BJ (cell line): ENCODE measurements at places on chromosomes 2 and 18. TPM values are rescaled to one million over a fixed set of nuclear protein-coding genes. Genes with fewer than 3 reads are reported as not detected.
A peak's percentile ranks its signal among the peaks of the same experiment; 100 is the strongest.

Gene MLPH
- 16.1 and 18.5 TPM in 2 replicates for polyA plus RNA-seq

DNA sequence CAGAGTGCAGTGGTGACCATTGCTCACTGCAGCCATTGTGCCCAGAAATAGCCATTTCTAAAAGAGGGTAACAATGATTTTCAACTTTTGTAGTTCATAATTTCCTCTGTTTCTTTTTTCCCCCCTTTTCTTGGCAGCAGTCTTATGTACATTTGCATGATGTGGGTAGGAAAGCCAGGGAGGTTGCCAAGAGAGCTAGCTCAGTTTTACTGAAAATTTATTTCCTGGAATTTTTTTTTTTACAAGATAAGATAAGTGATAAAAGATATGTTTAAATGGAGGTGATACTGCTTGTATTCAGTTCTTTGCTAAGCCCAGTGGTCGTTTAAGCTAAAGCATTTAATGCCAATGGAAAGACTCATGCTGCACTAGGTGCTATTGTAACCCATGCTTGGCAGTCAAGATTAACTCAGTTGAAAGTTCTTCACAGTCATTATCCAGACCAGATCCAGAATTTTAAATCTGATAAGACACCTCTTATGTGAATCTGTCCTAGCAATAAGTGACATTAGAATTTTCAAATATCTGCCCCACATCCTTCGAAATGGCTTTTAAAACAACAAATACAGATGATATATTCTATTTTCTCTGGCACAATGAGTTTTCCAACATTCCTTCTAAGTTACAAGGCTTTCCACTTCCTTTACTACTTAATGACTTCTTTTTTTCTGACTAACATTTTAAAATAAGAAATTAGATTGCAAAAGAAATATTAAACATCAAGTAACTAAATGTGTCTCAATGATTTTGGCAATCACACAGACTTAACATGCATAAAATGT lies 4.4 kb upstream of the ATP8B1 start:
- DNase-seq, result peak; percentile 91

- DNase-seq, result no peak
These were observed 24.8 kb upstream of the GNAL start for GRCh38 chr18:11664286-11664685.

DNA sequence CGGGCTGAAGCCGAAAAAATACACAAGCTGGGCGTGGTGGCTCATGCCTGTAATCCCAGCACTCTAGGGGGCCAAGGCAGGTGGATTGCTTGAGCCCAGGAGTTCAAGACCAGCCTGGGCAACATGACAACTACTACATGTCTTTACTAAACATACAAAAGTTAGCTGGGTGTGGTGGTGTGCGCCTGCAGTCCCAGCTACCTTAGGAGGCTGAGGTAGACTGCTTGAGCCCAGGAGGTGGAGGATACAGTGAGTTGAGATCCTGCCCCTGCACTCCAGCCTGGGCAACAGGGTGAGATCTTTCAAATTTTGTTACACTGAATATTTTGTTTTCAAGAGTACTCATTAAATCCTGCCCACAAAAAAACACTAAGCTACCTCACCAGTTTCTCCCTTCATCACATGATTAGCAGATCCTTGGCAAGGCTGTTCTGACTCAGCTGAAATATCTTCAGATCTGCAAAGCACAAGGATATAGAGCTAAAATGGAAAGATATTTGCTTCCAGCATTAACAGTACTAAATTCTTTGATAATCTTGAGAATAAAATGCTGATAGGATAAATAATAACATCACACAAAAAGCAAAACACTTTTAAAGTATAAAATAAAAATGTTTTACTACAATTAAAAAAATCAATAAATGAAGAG lies 28.2 kb upstream of the MCM6 start:
- peak; percentile 32 for DNase-seq

Gene CPLX4
- polyA plus RNA-seq, result not detected in 2 replicates

- no peak for DNase-seq
These were observed 1.4 kb downstream of the ARID5A start for GRCh38 chr2:96537734-96538486.

Gene HOXD11
- polyA plus RNA-seq, result 9.8 and 9.9 TPM in 2 replicates

Gene IL1R2
- polyA plus RNA-seq, result not detected in 2 replicates

Gene CD226
- 0.13 and 0.53 TPM in 2 replicates for polyA plus RNA-seq

- no peak for DNase-seq
These were observed 625.2 kb downstream of the CPS1 start for GRCh38 chr2:211181626-211182025.

- DNase-seq, result no peak
These were observed 151.5 kb downstream of the GULP1 start for GRCh38 chr2:188443207-188443606.

DNA sequence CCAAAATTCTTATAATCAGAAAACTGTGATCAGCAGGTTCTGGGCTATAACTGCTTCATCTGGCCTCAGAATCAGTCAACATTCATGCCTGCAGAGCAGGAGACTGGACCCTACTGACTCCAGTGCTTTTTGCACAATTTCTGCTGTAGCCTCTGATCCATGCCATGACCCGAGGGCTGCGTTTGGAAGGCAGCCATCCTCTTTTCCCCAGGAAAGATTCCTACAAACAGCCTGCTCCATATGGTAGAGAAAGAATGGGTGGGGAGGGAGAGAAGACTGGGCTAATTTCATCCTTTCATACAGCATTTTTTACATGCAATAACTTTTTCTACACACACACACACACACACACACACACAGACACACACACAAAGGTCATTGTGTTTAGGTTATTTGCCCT lies 133.0 kb upstream of the MMADHC start:
- DNase-seq, result no peak

DNA sequence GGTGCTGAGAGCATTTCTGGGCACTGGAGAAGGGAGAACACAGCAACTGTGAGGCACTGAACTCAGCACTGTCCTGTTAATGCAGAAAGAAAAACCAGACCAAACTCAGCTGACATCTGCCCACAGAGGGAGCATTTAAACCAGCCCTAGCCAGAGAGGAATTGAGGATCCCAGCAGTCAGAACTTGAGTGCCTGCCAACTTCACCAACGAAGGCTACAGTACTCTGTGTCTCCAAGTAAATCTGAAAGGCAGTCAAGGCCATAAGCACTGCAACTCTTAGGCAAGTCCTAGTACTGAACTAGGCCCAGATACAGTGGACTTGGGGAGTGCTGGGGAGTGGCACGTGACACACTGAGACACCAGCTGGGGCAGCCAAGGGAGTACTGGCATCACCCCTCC lies 176.2 kb upstream of the ZC3H15 start:
- no peak for DNase-seq

DNA sequence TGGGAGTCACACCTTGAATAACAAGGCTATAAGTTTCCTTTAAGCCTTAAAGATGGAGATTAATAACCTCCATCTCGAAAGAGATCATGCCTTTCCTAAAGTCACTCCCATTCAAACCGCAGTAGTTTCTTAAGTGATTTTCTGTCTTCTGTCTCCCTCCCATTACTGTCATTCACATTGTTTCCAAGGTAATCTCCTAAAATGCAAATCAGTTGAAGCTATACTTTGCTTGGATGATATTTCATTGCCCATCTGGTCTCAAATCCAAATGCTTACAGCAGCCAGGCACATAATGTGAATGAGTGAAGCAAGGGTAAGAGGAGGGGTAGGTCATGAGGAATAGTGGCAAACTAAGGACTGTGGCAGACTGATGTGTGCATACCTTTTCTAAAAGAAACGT lies 116.4 kb downstream of the CCDC141 start:
- no peak for DNase-seq

DNA sequence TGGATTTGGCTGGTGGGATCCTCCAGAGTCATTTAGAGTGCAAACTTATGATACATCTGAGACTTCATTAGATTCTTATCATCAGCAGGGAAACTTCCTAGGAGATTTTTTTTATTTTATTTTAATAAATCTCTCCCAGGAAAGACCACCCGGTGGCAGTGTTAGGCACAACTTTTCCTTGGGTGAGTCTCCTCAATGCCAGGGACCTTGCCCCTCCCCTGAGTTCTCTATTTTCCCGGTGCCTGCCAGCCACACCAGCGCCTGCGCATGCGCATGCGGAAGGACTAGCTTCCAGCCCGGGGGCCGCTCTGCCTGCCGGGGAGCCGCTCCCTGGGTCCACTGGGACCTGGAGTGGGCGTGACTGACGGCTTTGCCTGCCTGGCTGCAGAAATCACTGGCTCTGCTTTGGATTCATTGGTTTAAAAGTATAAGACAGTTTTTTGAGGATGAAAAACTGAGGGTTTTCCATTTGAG lies 86.6 kb downstream of the TMEM182 start:
- no peak for DNase-seq

DNA sequence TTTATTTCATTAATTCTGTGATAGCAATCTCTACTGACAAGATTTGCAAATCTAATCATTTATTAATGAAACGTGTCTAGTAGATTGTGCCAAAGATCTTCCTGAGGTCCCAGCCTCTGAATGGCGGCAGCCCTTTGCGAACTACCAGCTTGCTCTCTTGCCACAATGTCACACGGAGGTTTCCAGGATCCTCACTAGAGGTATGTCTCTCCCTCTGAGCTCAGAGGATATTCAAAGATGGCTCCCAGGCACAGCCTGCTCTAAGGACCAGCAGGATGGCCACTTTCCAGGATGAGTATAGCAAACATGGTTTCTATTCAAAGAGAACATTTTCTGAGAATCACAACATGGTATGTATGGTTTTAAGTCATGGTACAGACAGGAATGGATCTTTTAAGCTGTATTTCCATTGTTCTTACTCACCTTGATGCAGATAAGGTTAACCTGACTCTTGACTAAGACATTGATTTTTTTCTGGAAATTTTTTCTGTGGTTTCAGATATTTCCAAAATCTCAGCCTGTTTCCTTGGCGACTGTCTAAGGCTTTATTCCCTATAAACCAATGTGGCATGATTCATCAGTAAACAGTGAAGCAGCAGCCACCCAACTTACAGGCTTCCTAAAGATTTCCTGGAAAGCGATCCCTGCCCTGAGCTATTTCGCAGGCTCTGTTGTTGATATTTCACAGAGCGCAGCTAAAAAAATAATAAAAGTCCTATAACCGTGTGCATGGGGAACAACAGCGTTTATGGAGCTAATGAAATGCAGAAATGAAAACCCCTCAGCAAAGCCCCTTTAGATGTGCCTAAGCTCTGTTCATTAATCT lies 54.1 kb upstream of the KLF7 start:
- peak; percentile 52 for DNase-seq

Gene ERICH2
- not detected in 2 replicates for polyA plus RNA-seq

Gene KLHL30
- 0.29 and 0.58 TPM in 2 replicates for polyA plus RNA-seq

- DNase-seq, result peak; percentile 15
These were observed 18.2 kb downstream of the SLC4A1AP start for GRCh38 chr2:27681841-27682240.

DNA sequence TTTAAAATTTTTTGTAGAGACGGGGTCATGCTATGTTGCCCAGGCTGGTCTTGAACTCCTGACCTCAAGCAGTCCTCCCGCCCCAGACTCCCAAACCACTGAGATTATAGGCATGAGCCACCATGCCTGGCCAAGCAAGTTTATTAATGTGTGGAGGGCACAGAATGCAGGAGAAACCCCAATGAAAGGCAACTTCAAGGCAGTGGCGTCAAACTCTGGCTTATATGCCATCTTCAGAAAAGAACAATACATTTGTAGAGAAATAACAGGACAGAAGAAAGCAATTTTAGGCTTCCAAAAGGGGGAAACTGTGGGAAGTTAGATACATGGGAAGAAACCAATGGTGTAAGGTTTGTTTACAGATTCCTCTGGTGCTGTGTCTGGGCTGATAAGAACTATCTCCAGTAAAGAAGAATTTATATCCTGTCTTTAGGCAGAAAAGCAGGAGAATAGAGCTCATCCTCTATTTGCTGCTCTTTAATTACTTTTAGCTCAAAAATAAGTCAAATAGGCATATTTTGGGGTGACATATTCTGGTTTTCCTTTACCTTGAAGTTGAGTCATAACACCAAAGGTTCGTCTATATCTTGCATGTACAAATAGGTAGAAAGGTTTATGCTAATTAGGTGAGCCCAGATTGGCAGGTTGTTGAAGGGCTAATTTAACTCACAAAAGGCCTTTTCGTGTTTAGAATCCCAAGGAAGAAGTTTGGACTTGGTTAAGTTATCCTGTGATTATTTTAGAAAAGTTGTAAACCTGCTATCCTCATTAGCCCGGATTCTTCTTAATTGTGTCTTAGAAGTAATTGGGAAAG lies 26.0 kb upstream of the TMEM214 start:
- DNase-seq, result no peak

- no peak for DNase-seq
These were observed 24.8 kb downstream of the SMAD4 start for GRCh38 chr18:51054764-51055163.
